ENCODE measurements at places on chromosomes 2 and 18.

DNA sequence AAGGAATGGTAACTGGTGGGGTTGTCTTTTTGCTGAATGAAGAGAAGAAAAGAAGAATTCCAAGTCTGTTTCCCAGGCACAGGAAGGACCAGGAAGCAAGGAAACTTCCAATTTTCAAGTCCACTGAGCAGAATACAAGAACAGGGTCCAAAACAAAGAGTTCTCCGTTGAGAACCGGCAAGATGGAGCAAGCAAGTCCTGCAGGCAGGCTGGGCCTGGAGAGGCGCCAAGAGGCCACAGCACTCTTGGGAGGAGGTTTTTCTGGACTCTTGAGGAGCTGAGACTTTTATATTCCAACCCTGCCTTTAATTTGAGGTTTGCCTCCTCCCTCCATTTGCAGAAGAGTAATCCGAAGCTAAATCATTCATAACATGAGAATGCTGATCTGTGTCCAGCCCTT, 224.5 kb downstream of the IKZF2 start:
- no peak for DNase-seq

DNA sequence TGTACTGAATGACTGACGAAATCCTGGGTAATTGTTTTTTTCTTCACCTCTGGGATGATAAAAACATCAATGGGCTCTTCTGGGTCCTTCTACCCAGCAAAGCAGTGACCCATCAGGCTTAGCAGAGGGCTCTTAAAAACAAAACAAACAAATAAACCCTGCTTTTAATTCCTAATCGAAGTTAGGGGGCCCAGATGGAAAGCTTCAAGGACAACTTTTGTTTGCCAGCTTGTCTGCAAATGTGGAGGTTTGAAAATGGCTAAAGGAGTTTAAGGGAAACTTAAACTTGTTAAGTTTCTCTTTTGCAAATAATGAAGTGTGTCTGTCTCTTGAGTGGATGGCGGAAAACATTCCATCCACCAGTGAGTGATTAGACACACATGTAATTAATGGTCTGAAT, 327.2 kb downstream of the SATB2 start:
- no peak for DNase-seq

DNA sequence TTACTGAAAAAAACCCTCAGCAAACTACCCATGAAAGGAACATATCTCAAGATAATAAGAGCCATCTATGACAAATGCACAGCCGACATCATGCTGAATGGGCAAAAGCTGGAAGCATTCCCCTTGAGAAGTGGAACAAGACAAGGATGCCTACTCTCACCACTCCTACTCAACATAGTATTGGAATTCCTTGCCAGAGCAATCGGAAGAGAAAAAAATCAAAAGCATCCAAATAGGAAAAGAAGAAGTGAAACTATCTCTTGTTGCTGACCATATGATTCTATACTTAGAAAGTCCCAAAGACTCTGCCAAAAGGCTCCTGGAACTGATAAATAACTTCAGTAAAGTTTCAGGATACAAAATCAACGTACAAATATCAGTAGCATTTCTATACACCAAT, 40.6 kb upstream of the MSTN start:
- DNase-seq = no peak

DNA sequence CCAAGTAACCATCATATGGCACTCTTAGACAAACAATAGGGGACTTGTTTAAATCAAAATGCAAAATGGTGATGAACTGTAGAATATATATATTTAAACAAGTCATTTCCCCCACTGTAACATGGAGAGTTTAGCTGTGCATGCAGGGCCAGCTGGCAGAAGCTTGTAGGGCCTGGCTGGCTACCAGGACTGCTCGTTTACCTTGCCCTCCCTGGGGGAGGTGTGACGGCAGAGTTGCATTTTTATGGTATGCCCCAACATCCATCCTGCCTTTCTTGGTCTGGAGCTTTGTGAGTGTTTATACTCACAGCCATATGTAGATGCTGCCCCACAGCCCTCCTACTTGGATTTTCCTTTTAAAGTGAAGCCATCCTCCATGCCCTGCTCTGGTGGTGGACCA, 101.7 kb upstream of the ZFP36L2 start:
- DNase-seq = no peak

DNA sequence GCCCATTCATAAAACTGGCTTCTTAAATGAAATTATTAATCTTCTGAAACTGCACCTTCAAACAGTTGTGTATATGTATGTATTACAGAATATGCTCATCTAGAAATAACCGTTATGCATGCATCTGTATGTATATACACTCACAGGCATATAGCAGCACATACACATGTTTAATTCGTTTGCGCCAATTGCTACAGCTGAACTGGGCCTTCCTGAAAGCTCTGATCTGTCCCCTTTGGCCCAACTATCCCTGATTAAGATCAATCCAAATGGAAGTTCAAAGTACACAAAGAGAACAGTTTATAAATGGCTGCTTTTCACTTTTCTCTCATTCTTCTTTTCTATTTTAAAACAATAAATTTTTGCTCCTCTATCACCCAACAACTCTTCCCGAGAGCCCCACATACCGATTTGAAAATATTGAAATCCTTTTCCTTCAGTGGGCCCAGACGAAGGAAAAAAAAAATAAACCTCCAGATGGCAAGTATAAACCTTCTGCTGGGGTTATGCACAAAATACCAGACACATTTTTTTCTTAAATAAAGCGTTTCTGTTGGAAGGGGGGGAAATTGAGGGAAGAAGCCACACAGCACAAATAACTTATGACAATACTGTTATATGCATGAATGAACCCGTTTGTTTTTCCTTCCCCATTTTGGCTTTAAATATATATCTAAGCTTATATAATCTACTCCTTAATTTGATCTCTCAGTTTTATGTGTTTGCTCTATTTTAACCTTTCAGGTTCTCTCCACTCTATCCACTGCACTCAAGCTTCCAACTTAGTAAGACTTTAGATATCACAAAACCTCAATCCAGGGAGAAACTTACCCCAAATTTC, 267.3 kb downstream of the TCF4 start:
- DNase-seq = no peak

DNA sequence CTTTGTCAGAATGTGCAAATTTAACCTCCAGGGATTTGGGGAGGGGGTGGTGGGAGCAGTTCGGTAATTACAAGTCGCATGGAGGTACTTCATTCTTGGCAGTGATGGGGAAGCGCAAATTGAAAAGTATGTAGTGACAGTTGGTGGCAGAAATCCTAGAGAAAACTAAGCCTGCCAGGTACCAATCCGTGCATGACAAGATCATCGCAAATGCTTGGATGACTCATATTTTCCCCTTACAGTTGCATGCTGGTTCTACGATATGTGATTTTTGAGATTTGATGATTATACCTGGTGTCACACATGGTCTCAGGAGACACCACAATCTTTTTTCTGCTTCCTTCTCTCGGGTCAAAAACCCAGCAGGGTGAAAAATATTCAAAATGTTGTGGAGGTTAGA, 479.7 kb upstream of the ID2 start:
- no peak for DNase-seq

DNA sequence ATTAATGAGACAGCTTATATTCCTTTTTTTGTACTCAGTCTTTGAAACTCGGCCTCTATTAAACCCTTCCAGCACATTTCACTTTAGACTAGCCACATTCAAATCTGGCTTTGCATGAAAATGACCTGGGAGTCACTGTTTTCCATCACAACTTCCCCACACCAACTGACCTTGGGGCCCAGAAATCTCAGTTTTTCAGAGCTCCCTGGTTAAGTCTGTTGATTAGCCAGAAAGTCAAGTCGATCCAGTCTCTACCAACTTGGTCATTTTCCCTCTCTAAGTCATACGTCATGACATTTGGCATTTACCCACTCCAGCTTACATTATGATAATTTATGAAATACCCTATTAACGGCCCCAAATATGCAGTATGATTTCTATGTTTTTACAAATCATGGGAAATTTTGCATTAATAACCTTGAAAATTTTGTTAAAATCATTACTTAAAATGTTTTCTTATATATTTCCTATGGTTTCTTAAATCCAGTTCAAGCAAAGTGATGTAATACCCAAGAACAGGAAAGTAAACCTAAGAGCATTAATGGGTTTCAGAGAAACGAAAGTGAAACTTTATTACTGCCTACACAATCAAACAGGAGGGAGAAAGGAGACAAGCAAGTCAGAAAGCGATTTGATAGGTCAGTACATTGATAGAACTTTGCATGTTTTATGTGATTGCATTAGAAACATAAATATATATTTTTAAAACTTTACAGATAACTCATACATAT, 77.1 kb downstream of the SPATS2L start:
- no peak for DNase-seq

GRCh38 chr2:10220045-10220901, 82.4 kb upstream of the HPCAL1 start:
- no peak for DNase-seq

DNA sequence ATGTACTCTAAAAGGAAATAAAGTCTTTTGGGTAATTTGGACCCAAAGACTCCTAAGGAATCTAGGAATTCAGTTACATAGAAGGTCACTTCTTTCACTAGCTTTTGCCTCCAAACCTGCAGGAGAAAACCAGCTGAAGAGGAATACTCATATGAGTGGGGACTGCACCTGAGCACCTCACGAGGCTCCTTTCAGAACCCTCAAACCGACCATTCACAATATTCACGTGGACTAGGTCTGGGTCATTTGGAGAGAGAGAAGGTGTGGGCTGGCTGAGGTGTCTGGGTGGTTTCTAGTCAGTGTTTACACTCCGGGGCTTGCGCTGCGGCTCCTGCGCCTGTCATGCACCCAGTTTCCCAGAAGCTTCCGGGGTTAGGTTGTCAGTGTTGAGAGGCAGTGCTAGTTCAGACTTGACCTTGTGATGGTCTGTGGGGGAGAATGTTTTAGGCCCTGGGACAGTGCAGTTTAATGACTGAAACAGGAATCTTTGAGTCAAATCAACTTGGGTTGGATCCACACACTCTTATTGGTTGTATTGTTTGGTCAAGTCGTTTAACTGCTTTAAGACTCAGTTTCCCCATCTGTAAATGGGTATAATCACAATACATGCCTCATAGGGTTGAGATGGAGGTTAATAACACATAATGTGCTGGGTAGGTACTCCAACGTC, 78.4 kb downstream of the LIMS1 start:
- DNase-seq = peak; percentile 80

GRCh38 chr2:178072383-178073301, at the start of gene PDE11A:
Gene PDE11A (minus strand): TSS chr2:178072777. CDS start chr2:178072437, 340 bp downstream.
- peak; percentile 64 for DNase-seq

GRCh38 chr2:16851126-16851525, 185.5 kb upstream of the CYRIA start:
- DNase-seq = no peak

DNA sequence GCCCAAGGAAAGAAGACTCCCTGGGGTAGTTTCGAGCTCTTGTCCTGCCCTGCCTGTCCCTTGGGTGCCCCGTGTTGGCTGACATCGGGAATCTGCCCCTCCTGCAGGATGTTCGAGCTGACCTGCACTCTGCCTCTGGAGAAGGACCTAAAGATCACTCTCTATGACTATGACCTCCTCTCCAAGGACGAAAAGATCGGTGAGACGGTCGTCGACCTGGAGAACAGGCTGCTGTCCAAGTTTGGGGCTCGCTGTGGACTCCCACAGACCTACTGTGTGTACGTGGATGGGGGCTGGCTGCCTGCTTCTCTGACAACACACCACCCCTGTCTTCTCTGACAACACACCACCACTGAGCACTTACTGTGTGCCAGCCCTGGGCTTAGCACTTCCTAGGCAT, 210.8 kb downstream of the DYSF start:
- DNase-seq = no peak

GRCh38 chr2:128303095-128303791, 15.4 kb downstream of the HS6ST1 start:
- no peak for DNase-seq

DNA sequence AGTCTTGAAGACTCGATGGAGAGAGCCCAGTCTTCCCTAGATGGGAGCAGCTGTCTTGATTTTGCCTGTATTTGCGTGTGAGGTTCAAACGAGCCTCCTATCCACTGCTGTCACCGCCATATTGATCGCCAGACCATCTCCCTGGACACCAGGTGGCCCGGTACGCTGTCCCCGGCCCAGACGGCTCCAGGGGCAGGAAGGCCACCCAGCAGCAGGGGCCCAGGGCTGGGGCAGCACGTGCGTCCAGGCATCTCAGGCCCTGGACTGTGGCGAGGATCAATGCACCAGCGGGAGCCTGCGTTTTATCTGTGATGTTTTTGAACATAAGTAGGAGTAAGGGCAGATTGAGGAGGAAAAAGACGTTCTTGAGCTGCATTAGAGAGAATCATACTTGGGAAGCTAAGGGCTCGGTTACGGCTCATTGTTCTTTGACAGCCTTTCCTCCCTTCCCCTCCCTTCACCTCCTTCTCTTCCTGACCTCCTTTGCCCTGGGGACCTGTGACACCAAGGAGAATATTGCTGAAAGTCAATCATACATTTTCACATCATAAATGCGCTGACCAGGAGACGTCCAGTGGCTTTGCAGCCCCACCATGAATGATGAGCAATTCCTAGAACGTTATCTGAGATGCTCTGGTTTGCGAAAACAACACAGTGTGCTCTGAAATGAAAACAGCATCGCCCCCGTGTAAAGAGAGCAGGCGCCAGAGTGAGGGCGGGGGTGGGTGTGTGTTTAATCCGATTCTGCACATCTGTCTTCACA, 711.2 kb upstream of the SALL3 start:
- DNase-seq = no peak

GRCh38 chr2:105866216-105867185, 121.8 kb downstream of the NCK2 start:
- DNase-seq = no peak

GRCh38 chr18:23377669-23378301, 75.3 kb upstream of the RIOK3 start:
- DNase-seq = no peak

DNA sequence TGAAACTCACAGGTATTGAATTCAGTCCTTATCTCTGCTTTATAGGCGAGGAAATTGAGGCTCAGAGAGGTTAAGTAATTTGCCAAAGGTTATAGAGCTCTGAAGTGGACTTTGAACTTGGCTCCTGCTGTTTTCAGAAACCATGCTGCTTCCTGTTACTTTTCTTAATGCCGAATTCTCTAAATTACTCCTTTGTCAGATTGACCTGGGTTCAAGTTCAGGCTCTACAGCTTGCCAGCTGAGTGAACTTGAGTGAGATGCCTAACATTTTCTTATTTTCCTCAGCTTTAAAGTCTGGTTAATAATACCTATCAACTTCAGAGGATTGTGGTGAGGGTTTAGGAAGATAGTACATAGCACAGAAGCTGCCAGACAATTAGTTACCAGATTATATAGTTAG, 3.4 kb downstream of the ASAP2 start:
- no peak for DNase-seq

DNA sequence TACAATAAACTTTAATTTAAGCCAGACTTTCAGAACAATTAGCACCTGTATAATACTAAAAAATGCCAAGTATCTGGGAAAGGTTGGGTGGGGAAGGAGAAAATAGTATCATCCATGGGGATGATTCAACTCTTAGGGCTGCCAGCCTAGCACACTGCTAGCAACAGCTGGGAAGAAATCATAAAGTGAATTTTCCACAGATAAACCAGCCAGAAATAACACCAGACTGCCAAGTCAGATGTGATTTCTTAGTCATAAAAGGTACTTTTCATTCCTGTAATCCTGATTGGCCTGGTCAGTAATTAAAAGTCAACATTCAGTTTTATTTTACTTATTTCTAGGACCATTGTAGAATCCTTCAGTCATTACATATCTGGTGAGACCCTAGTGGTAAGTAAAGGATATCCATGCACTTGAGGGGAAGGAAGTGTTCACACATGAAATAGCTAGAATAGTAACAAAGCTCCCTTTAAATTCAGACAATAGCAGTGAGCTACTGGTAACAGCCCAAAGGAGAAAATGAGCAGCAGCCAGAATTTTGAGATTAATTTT, 59.4 kb downstream of the LIMS1 start:
- no peak for DNase-seq
